Pericardium fibroblast (primary cell): ENCODE measurements at places on chromosomes 2 and 18. TPM values are rescaled to one million over a fixed set of nuclear protein-coding genes. Genes with fewer than 3 reads are reported as not detected.

MEIS1 gene
- total RNA-seq = 21.9 and 37.7 TPM in 2 replicates

DUSP19 gene
- 1.3 and 1.9 TPM in 2 replicates for total RNA-seq

VWC2L gene
- not detected in 2 replicates for total RNA-seq

GLI2 gene
- 10.6 and 13.5 TPM in 2 replicates for total RNA-seq

CFLAR gene
- total RNA-seq = 21.2 and 34.2 TPM in 2 replicates

C18orf63 gene
- total RNA-seq = not detected in 2 replicates

NCK2 gene
- total RNA-seq = 23.2 and 43.9 TPM in 2 replicates

POTEE gene
- total RNA-seq = not detected in 2 replicates

DNER gene
- 0.58 and 3.7 TPM in 2 replicates for total RNA-seq

SCYGR4 gene
- total RNA-seq = not detected in 2 replicates
